Smooth muscle cell of the coronary artery (primary cell): ENCODE measurements at places on chromosomes 2 and 18. TPM values are rescaled to one million over a fixed set of nuclear protein-coding genes. Genes with fewer than 3 reads are reported as not detected.

ABCG8 gene
- not detected in 2 replicates for total RNA-seq

IL36RN gene
- not detected in 2 replicates for total RNA-seq

KYNU gene
- under 0.01 and 1.3 TPM in 2 replicates for total RNA-seq

MAL gene
- total RNA-seq = not detected in 2 replicates

SIX2 gene
- 0.38 and 0.47 TPM in 2 replicates for total RNA-seq

SEPTIN2 gene
- total RNA-seq = 425 and 506 TPM in 2 replicates

SPOPL gene
- 7.1 and 11.4 TPM in 2 replicates for total RNA-seq

TMEM198 gene
- total RNA-seq = 0.59 and 1.3 TPM in 2 replicates

SCYGR6 gene
- total RNA-seq = not detected in 2 replicates

RTP5 gene
- total RNA-seq = not detected in 2 replicates

SLC5A7 gene
- total RNA-seq = not detected in 2 replicates

TACR1 gene
- total RNA-seq = 0.08 TPM in 1 of 2 replicates, not detected in the other

STARD6 gene
- 0.15 TPM in 1 of 2 replicates, not detected in the other for total RNA-seq

KIF1A gene
- total RNA-seq = under 0.01 TPM in 1 of 2 replicates, not detected in the other

SCYGR4 gene
- total RNA-seq = under 0.01 TPM in 1 of 2 replicates, not detected in the other

IDH1 gene
- total RNA-seq = 123 and 125 TPM in 2 replicates

PRADC1 gene
- 10.3 and 20.5 TPM in 2 replicates for total RNA-seq

SPP2 gene
- total RNA-seq = not detected in 2 replicates

ACMSD gene
- total RNA-seq = not detected in 2 replicates

GPR55 gene
- not detected in 2 replicates for total RNA-seq

GKN2 gene
- total RNA-seq = 0.23 TPM in 1 of 2 replicates, not detected in the other

POTEE gene
- under 0.01 TPM in 2 replicates for total RNA-seq

MARCHF4 gene
- total RNA-seq = 0.12 and 2.9 TPM in 2 replicates

DDX1 gene
- 47.6 and 84.3 TPM in 2 replicates for total RNA-seq

SNED1 gene
- total RNA-seq = 7.4 and 80.4 TPM in 2 replicates

CNGA3 gene
- total RNA-seq = under 0.01 TPM in 1 of 2 replicates, not detected in the other

SERPINB4 gene
- total RNA-seq = 3.7 TPM in 1 of 2 replicates, not detected in the other

CDH2 gene
- 16.1 and 337 TPM in 2 replicates for total RNA-seq

FAM228A gene
- total RNA-seq = 0.23 and 2.3 TPM in 2 replicates

MC2R gene
- not detected in 2 replicates for total RNA-seq

ADCYAP1 gene
- under 0.01 TPM in 1 of 2 replicates, not detected in the other for total RNA-seq

RAB17 gene
- 0.45 TPM in 1 of 2 replicates, not detected in the other for total RNA-seq

FBXO36 gene
- 0.82 and 1.4 TPM in 2 replicates for total RNA-seq

PTH2R gene
- 0.08 TPM in 1 of 2 replicates, not detected in the other for total RNA-seq

ASAP2 gene
- 18.6 and 48.1 TPM in 2 replicates for total RNA-seq

INHA gene
- total RNA-seq = under 0.01 and 0.38 TPM in 2 replicates

DYSF gene
- 2.5 and 19.2 TPM in 2 replicates for total RNA-seq

TRIM43 gene
- total RNA-seq = not detected in 2 replicates

ELOA2 gene
- total RNA-seq = not detected in 2 replicates

RBM44 gene
- total RNA-seq = 0.12 and 0.30 TPM in 2 replicates

PROKR1 gene
- not detected in 2 replicates for total RNA-seq

MSH2 gene
- 9.8 and 16.0 TPM in 2 replicates for total RNA-seq

ZNF407 gene
- total RNA-seq = 11.0 and 12.4 TPM in 2 replicates

MROH2A gene
- 0.15 TPM in 1 of 2 replicates, not detected in the other for total RNA-seq

CHRNG gene
- not detected in 2 replicates for total RNA-seq

RGPD3 gene
- under 0.01 and 0.15 TPM in 2 replicates for total RNA-seq

MPV17 gene
- total RNA-seq = 48.7 and 76.6 TPM in 2 replicates

TEKT4 gene
- total RNA-seq = not detected in 2 replicates

OTOS gene
- 0.23 TPM in 1 of 2 replicates, not detected in the other for total RNA-seq

SCTR gene
- total RNA-seq = not detected in 2 replicates

MRPS5 gene
- 46.9 and 88.3 TPM in 2 replicates for total RNA-seq

NEU2 gene
- total RNA-seq = not detected in 2 replicates

SLC9A2 gene
- not detected in 2 replicates for total RNA-seq
